Ureter (tissue), 1 donor: ENCODE measurements at places on chromosomes 3 and 15. TPM values are rescaled to one million over a fixed set of nuclear protein-coding genes. Genes with fewer than 3 reads are reported as not detected.
A peak's percentile ranks its signal among the peaks of the same experiment; 100 is the strongest.

The TMCO5A gene
- not detected for total RNA-seq

The CNTN6 gene
- total RNA-seq: 2.7 TPM

The LRRC3B gene
- total RNA-seq: 0.62 TPM

The RTP2 gene
- not detected for total RNA-seq

The STAG1 gene
- 49.7 TPM for total RNA-seq

The CHMP2B gene
- total RNA-seq: 49.7 TPM

The SLC22A14 gene
- not detected for total RNA-seq

The ADCY5 gene
- 27.8 TPM for total RNA-seq

The CELF6 gene
- 3.4 TPM for total RNA-seq

The ROPN1 gene
- total RNA-seq: not detected

The ISLR gene
- total RNA-seq: 37.4 TPM

The CFAP161 gene
- 0.57 TPM for total RNA-seq

- DNase-seq: no peak
These were observed 5.0 kb upstream of the CCR9 start for GRCh38 chr3:45881078-45882022.

GRCh38 chr15:88788036-88788435 lies 15.2 kb upstream of the ACAN start:
- DNase-seq: peak; percentile 17

- DNase-seq: no peak
These were observed 102.0 kb downstream of the TPRG1 start for GRCh38 chr3:189273736-189274135.

DNA sequence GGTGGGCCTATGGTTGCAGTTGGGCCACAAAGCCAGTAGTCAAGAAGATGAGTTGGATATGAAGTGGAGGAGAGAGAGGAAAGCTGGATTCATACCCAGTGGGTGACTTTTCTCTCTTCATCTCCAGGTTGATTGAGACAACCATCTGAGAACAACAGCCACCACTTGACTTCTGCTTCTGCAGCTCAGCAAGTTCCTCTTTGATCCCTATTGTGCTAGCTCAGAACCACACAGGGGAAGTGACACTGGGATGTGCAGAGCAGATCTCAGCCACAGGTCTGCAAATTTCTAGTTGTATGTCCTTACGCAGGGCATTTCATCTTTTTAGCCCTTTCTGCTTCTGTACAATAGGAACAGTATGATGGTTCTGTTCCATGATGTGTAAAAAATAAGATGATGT lies 459.2 kb upstream of the ARRDC4 start:
- no peak for DNase-seq

- DNase-seq: no peak
These were observed 88.9 kb upstream of the CCNL1 start for GRCh38 chr3:157248590-157249422.

DNA sequence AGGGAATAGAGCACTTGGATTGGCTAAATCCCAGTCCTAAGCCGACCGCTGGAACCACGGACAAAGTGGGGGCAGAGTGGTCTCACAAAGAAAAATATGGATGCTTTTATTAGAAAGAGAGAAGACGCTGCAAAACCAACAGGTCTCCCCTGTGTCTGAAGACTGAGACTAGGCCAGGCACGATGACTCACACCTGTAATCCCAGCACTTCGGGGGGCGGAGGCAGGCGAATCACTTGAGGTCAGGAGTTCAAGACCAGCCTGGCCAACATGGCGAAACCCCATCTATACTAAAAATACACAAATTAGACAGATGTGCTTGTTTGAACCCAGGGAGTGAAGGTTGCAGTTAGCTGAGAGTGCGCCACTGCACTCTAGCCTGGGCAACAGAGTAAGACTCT lies 61.8 kb downstream of the ZDHHC19 start:
- DNase-seq: no peak

GRCh38 chr3:100086401-100086800 lies 27.9 kb downstream of the FILIP1L start:
- no peak for DNase-seq

DNA sequence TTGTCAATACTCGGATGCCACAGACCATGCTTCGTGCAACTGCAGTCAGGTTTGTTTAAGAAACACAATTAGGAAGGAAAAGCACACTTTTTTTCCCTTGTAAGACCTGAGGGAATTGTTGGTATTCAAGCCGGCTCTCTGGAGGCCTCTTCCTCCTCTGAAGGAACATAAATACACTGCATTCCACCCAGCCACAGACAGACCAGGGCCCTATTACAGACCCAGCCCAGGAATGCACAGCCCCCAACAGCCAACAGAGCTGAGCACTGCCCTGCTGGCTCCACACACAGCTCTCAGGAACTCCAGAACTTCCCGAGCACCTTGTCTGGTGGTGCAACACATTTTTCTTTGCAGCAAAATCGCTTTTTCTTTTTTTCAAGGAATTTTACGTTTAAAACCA lies 488.7 kb upstream of the PROK2 start:
- DNase-seq: no peak

- DNase-seq: no peak
These were observed 23.5 kb downstream of the RUVBL1 start for GRCh38 chr3:128100161-128100560.

GRCh38 chr3:52228751-52229291 lies 3.4 kb upstream of the TLR9 start:
- DNase-seq: no peak

GRCh38 chr3:40768536-40768935 lies 243.8 kb downstream of the ZNF621 start:
- DNase-seq: no peak

GRCh38 chr3:59802045-59802444 lies 752.2 kb upstream of the CFAP20DC start:
- DNase-seq: no peak

DNA sequence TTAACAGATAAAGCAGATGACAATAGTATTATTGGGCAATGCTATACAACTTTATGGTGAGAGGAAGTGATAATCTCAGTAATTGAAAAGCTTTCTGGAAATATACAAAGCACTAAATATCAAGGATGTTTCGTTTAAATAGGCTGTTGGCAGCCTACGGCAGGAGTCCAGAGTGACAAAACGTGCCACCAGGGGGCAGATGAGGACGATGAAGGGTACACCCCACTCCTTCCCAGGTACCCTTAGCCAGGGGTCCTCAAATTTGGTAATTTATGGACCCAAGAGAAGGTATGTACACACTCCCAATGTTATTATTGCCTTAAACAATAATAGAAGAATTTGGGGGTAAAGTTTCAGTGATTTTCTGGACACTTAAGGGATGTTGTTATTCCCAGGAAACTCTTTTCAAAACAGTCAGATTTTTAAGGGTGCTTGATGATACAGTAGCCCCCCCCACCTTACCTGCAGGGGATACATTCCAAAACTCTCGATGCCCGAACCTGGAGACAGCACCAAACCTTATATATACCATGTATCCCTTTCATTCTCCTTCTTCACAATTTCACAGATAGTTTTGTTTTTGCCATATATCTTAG lies 1.4 kb upstream of the MAGEL2 start:
- DNase-seq: no peak

- no peak for DNase-seq
These were observed 275.9 kb downstream of the ZIC4 start for GRCh38 chr3:147130461-147130860.

- DNase-seq: no peak
These were observed 276.4 kb upstream of the TLE3 start for GRCh38 chr15:70374096-70374495.

- DNase-seq: peak; percentile 54
These were observed 4.6 kb upstream of the CIDEC start for GRCh38 chr3:9884555-9885165.

DNA sequence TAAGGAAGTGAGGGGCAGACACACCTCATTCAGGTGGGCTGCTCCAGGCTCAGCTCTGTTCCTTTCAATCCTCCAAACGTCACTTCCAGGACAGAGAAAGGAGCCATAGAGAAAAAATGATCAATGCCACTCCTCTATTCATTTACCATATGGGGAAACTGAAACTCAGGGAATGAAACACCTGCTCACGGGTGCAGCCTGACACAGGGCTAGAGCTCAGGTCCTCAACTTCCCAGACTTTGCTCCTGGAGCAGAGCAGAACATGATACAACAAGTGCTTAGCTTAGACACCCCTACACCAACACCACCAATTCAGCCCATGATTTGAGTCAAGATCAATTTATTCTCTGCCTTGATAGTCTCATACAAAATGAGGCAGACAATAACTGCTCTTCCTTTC lies 58.5 kb upstream of the LPP start:
- no peak for DNase-seq
